ENCODE measurements at places on chromosomes 4 and X.
A peak's percentile ranks its signal among the peaks of the same experiment; 100 is the strongest.

GRCh38 chrX:31580227-31580626 is 508.4 kb upstream of the FTHL17 start:
- DNase-seq: no peak

GRCh38 chr4:183522821-183523220 is 18.0 kb downstream of the ING2 start:
- DNase-seq: no peak

DNA sequence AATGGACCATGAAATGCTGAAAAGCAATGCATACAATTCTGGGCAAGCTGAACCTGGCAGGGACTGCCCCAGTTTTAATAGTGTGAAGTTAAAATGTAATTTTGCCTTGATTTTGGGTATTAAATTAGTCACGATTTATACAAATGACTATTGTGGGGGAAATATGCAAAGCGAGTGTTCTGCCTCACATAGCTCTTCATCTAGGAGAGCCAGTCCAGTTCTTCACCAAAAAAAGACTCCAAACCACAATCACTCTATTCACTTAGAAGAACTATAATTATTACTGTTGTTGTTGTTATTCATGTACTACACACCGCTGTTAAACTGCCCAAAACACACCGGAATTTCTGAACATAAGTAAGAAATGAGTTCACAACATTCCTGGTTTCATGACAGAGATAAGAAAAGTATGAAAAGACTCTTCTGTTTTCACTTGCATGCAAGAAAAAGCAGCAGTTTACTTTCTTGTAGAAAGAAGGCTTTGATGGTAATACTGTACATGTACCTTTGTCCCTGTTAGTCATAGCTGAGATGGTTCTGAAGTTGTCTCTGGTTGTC is 101.9 kb downstream of the QRFPR start:
- DNase-seq: no peak

DNA sequence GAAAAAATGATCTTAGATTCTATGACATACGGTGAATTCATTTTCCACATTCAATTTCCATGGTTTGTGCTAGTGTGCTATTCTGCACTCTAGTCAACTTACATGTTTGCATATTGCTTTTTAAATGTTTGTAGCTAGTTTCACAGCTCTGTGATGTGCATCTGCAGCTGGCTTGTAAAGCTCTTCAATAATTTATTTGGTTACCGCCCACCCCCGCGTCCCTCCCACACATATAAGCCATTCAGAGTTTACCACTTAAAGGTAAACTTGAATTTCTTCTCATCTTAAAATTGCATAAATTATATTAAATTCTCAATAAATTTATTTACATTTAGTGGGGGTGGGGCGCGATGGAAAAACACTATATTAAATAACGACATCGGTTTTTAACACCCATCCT is 291 bp upstream of the NBDY start:
- no peak for DNase-seq

DNA sequence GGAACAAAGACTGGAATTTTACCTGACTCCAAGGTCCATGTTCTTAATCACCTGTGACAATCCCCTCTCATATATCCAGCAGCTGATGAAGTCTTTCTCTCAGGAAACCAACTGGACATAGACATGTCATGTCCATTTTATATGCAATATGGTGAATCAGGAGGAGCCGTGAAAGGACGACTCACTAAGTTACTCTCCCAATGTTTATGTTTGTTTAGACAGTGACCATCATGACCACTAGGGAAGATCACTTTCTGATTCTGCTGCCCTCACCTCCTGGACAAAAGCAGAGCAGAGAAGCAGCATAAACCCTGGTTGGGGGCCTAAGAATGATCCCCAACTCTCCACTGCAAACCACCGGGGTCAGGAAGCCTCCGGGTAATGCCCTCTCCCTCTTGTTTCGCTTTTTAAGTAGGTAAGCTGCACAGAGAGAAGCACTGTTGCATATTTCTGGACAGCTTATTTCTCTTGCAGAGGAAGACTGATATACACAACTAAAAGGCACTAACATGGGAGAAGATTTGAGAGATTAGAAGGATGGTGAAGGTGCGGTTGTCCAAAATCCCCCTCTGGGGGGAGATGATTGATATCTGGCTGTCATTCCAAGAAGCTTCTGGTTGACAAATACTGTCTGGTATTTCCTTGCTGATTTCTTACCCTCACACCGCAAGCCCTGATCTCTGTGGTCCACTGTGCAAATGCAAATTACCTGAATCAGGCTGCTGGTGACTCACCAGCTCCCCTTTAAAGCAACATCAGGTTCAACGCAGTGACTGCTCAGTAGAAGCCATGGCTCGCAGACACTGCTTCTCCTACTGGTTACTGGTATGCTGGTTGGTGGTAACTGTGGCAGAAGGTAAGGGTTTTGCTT is at the start of gene ODAPH:
TSS of gene ODAPH (plus strand) at position 773 of the 871 bp plus-strand sequence. CDS start at position 790, 17 bp downstream.
- no peak for DNase-seq

DNA sequence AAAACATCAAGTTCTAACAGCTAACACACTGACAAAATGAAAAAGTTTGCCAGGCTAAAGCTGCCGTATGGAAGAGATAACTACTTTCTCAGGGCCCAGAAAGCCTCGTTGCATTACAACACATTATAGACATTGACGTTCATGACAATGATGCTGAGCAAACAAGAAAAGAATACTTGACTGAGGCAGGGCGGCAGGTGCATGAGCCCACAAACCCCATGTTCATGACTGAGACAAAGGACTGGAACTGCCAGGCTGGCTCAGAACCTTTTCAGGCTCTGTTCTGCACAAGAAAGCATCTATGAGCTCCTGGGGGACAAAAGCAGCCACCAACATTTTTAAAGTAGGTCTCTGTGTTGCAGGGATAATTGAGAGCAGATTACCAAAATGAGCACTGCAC is 13.6 kb downstream of the TLR6 start:
- DNase-seq: no peak

GRCh38 chr4:76488888-76489685 is 54.1 kb downstream of the SHROOM3 start:
- no peak for DNase-seq

DNA sequence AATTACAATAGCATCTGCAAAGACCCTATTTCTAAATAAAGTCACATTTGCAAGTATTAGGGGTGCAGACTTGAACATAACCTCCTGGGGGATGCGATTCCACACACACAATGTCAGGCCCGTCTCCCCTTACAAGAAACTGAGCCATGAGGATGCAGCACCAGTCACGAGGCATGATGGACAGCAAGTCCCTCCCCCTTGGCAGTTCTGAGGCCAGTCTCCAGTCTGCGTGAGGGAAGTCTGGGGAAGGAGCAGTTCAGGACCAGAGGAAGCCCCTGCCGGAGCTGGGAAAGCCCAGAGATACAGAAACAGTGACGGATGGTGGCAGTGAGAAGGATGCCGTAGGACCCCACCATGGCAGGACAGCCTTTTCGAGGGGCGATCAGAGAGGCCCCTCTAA is 9.4 kb downstream of the FAM53A start:
- DNase-seq: no peak

DNA sequence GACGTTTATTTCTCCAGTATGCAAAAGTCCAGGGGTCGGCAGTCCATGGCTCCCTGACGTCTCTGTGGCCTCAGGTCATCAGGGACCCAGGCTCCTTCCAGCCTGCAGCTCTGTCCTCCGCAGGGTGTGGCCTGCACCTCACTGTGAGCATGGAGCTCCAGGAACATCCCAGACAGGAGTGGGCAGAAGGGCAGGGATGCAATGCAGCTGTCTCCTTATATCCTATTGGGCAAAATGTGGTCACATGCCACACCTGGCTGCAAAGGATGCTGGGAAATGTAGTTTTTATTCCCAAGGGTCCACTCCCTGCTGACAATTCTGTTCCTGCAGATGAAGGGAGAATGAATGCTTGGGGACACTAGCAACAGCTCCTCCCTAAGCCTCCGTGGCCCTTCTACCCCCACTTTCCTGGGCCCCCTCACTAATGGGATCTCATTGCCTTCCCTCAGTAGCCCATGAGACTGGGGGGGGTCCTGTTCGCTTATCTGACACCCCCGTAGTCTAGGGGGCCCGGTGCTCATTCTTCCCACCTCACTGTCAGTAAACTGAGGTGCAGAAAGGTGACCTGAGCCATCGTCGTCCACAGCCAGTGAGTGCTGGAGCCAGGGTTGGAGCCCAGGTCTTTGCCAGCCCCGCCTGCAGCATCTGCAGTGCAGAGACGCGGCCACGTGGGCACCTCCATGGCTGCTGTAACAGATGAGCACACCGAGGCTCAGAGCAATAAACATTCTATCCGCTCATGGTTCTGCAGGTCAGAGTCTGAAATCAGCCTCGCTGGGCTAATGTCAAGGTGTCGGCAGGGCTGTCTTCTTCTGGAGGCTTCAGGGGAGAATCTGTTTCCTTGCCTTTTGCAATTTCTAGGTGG is 5.9 kb upstream of the GRPEL1 start:
- DNase-seq: no peak

- DNase-seq: no peak
These were observed 11.3 kb downstream of the EIF1AX start for GRCh38 chrX:20130357-20130756.

GRCh38 chr4:90990284-90990683 is 863.1 kb downstream of the CCSER1 start:
- no peak for DNase-seq

DNA sequence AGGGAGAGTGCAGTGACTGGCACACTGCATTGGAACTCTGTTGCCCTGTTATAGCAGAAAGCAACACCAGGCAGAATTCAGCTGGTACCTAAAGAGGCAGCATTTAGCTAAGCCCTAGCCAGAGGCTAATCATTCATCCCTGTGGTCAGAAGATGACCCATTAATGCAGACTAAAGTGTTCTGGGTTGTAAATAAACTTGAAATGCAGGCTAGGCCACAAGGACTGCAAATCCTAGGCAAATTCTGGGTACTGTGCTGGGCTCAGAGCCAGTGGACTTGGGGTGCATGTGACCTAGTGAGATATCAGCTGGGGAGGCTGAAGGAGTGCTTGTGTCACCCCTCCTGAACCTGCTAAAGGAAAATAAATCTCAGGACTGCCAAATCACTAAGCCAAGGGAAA is 91.2 kb downstream of the LPAR4 start:
- DNase-seq: no peak

- no peak for DNase-seq
These were observed 8.6 kb upstream of the MAML3 start for GRCh38 chr4:140162596-140162995.

DNA sequence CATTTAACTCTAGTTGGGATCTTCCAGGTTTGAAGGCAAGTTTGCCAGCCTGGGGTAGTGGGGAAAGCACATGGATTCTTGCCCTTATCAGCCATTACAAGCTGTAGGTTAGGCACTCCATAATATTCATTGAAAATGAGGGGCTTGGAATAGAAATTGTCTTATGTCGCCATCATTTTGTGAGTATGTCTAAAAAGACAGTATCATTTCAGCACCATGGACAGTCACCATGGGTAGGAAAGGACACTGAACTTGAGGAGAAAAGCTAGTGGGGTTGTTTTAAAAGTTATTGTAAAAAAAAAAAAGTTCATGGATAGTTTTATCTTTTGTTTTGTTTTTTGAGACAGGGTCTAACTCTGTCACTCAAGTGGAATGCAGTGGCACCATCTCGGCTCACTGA is 356.1 kb downstream of the HNRNPD start:
- no peak for DNase-seq

GRCh38 chr4:78653655-78654054 is 102.1 kb downstream of the ANXA3 start:
- DNase-seq: no peak

DNA sequence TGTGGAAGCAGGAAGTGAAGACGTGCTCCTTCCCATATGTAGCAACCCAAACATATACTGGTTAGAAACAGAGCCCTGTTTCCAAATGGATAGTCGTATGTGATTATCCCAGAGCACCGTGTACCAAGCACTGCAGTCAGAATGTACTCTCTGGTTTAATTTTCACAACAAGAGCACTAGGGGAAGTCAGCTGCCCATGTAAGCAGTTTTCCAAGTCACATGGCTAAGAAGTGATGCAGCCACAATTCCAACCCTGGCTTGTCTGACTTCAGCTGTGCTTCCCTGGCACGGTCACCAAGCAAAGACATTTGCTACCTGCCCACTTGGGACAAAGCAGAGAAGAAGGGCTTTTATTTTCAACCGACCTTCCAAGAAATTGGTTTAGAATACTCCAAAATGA is 28.2 kb upstream of the CEP135 start:
- DNase-seq: no peak

GRCh38 chr4:143405075-143405730 is 68.5 kb downstream of the GAB1 start:
- no peak for DNase-seq

DNA sequence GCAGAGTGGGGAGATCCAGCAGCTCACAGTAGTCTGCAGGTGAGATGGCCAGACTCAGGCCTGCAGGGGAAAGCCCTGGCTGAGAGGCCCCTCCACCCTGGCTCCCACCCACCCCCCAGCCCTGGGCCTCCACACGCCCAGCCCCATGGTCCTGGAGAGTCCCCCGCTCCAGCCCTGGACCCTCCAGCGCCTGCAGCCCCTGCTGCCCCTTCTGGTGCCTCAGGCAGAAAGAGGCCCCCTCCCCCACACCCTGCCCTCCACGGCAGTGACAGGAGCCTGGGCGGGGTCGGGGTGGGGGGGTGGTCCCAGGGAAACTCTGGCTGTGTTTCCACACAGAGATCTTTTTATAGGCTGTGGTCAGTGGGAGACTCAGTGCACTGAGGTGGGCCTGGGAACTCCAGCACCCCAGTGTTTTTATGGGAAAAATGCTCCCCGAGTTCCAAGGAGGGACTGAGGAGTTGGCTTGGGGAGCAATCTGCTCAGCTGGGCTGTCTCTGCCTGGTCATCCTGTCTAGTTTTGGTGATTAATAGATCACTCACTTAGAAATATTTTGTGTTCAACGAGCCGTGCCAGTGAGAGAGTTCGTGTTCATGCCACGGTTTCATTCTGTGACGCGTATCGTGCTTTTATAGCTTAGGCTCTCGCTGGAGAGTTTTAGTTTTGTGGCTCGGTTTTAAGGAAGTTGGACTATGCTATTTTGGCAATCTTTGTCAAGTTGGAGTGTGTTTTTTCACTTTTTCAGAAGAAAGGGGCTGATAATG is 53.1 kb upstream of the HGFAC start:
- no peak for DNase-seq

DNA sequence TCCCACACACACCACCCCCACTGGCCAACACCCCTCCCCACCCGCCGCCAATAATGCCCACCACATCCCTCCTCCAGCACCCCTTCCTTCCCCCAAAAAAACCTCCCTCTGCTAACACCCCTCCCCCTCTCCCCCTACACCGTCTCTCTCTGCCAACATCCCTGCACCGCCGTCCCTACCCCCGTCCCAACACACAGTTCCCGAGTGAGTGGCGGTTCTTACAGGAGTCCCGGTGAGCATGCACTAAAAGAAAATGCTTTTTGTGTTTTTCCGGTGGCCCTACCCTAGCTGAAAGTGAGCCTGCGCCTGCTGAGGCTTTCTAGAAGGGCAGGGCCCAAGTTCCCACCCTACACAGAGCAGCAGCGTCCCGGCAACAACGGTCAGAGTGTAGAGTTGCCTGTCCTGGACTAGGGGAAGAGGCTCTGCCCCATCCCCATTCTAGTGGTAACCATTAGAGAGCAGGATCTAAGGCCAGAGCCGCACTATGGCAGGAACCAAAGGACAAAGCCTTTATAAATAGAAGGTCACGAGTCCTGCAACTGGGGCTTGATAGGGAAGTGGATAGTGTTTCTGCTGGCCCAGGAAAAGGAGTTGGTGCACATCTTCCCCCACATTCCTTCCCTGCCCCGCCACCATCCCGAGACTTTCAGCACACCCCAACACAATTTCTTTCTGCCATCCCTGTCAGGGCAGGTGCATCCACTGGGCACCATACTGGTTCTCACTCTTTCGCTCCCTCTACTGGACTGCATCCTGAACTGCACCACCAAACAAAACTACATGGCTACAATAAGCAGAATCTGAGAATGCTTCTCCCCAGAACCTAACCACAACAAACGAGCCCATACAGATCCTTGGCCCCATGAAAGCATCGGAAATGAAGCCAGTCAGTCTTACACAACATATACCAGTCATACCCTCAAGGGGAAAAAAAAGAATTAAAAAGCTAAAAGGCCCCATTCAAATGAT is 78.1 kb upstream of the PAGE3 start:
- peak; percentile 68 for DNase-seq
